ENCODE measurements at places on chromosomes 13 and 19.

- peak; percentile 26 for DNase-seq
- H3K36me3 ChIP-seq, result no peaks in the 10 kb centered on the region
- H3K4me1 ChIP-seq, result no peaks in the 10 kb centered on the region
- H3K27ac ChIP-seq, result no peak overlapping the region
- H3K27me3 ChIP-seq, result peaks cover 66% of the 10 kb centered on the region
Measured at GRCh38 chr19:7739801-7740681, 7.3 kb downstream of the CD209 start.

DNA sequence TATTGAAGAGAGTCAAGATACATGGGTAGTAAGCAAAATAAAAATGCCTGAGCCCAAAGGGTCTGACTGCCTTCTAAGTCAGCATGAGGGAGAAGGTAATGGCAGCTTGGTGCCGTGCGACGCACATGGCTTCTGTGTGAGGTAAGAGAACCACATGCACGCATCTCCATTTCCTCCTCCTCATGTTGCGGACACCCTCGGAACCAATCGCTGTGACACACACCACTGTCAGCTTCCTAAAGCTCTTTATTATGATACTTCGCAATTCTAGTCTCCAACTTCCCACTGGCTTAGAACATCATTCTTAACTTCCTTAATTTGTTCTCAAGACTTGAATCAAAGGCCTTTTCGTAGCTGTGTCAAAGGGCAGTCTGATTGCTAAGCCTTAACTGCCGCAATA is 170.1 kb downstream of the OXGR1 start:
- H3K4me1 ChIP-seq, result no peaks in the 10 kb centered on the region
- peaks cover 27% of the 10 kb centered on the region for H3K27me3 ChIP-seq
- no peaks in the 10 kb centered on the region for H3K36me3 ChIP-seq
- DNase-seq, result no peak
- no peak overlapping the region for H3K27ac ChIP-seq
- no peak overlapping the region for H3K4me3 ChIP-seq

DNA sequence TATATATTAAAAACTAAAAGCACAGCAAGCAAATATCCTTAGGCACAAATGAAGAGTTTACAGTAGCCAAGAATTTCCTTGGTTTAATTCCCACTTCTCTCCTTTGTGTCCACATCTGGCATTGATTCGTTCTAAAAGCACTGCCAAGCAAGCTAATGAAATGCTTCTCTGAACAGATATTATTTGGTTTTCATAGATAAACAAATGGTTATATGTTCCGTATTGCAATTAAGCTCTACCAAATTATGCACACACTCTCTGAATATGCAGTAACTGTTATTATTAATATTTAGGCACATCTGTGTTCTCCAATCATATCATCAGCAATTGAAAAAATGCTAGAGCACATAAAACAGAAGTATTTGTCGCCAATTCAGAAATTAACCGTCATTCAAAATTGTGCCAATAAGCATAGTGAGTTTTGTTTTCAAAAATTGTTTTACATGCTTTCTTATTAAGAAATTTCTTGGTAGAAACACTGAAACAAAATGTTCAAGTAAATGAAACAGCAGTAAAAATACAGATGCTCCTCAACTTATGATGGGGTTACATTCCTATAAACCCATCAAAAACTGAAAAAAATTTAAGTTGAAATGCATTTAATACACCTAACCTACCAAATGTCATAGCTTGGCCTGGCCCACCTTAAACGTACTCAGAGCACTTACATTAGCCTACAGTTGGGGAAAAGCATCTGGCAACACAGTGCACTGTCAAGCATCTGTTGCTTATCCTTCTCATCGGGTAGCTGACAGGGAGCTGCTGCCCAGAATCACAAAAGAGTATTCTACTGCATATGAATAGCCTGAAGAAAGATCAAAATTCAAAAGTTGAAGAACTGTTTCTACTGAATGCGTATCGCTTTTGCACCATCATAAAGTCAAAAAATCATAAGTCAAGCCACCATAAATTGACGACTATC is 2134.7 kb downstream of the PCDH9 start:
- no peak for DNase-seq
- H3K36me3 ChIP-seq, result no peaks in the 10 kb centered on the region
- no peak overlapping the region for H3K27ac ChIP-seq
- no peak overlapping the region for H3K4me3 ChIP-seq
- H3K27me3 ChIP-seq, result no peaks in the 10 kb centered on the region
- H3K4me1 ChIP-seq, result no peaks in the 10 kb centered on the region

DNA sequence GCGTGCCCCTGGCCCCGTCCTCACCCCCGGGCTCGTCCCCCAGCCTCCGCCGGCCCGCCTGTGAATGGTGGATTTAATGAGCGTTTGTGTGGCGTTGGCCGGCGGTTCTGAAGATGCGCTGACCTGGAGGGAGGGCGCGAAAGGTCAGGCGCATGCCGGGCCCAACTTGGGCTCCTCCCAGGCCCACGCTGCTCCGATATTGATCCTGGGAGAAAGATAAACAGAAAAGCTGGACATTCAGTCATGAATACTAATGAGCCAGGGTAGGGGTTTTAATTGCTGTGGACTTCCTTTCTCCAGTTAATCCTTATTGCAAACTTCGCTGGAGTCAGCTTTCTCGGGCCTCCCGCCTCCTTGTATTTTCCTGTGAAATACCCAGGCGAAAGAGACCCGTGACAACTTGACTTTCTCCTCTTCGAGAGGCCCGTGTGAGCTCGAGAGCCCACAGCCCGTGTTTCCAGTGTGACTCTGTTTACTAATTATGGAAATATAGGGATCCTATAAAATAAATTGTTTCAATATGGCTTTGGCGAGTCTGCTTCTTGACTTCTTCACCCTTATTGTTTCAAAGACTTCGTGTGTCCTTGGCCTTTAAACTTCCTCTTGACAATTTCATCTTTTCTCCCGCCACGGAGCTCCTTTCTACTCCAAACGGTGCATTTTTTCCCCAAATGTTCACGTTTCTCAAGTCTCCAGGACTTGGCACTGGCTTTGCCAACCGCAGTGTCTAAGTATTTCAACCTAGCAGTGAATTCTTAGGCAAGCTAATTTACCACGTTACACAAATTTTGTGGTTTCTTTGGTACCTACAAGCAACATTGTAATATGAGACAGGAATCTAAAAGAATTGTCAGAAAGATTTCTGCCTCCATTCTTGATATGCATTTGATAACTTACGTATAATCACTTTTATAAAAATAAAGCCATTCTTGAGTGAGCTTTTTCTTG is 10.5 kb downstream of the ZIC2 start:
- H3K4me3 ChIP-seq, result no peak overlapping the region
- H3K27ac ChIP-seq, result no peak overlapping the region
- H3K36me3 ChIP-seq, result no peaks in the 10 kb centered on the region
- H3K4me1 ChIP-seq, result peaks cover 11% of the 10 kb centered on the region

GRCh38 chr13:68128297-68128915 is 898.3 kb upstream of the PCDH9 start:
- H3K27me3 ChIP-seq, result no peaks in the 10 kb centered on the region
- no peaks in the 10 kb centered on the region for H3K4me1 ChIP-seq
- no peak overlapping the region for H3K4me3 ChIP-seq
- DNase-seq, result no peak

GRCh38 chr19:41265395-41266153 is 1.4 kb downstream of the HNRNPUL1 start:
- peaks cover 18% of the 10 kb centered on the region for H3K36me3 ChIP-seq
- DNase-seq, result peak; percentile 27

- H3K27me3 ChIP-seq, result no peaks in the 10 kb centered on the region
- H3K4me3 ChIP-seq, result no peak overlapping the region
- H3K27ac ChIP-seq, result no peak overlapping the region
- H3K36me3 ChIP-seq, result no peaks in the 10 kb centered on the region
- DNase-seq, result no peak
Measured at GRCh38 chr13:105599477-105600037, 935.9 kb downstream of the EFNB2 start.

- no peaks in the 10 kb centered on the region for H3K4me1 ChIP-seq
- no peaks in the 10 kb centered on the region for H3K36me3 ChIP-seq
- H3K27me3 ChIP-seq, result peaks cover 63% of the 10 kb centered on the region
- no peak for DNase-seq
- H3K27ac ChIP-seq, result no peak overlapping the region
Measured at GRCh38 chr19:30647891-30648720, 275.9 kb downstream of the ZNF536 start.

- H3K27ac ChIP-seq, result no peak overlapping the region
- H3K4me3 ChIP-seq, result no peak overlapping the region
- peaks cover 81% of the 10 kb centered on the region for H3K27me3 ChIP-seq
- peak; percentile 14 for DNase-seq
Measured at GRCh38 chr19:35845215-35846037, 6.9 kb downstream of the NPHS1 start.

GRCh38 chr19:1243768-1244692 is 2.5 kb downstream of the ATP5F1D start:
- H3K4me3 ChIP-seq, result no peak overlapping the region
- DNase-seq, result peak; percentile 77
- no peak overlapping the region for H3K27ac ChIP-seq
- peaks cover 32% of the 10 kb centered on the region for H3K4me1 ChIP-seq
- no peaks in the 10 kb centered on the region for H3K27me3 ChIP-seq

DNA sequence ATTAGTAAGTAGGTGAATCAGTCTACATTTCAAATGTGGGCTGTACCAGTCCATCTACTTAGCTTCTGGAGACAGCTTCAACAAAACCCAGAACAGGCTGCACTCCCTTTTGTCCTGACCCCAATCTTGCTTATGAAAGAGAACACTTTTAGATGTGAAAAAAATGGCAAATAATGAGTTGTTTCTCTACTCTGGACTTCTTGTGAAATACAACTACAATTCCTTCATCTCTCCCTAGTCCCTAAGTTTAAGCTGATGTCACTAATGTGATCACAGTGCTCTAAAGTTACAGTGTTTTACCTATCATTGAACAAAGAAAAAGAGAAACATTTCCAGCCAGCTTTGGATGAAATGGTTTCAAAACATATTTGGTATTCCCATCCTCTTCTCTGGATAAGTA is 183.9 kb downstream of the LHFPL6 start:
- no peaks in the 10 kb centered on the region for H3K36me3 ChIP-seq
- H3K4me1 ChIP-seq, result no peaks in the 10 kb centered on the region
- no peak overlapping the region for H3K4me3 ChIP-seq
- no peak overlapping the region for H3K27ac ChIP-seq

DNA sequence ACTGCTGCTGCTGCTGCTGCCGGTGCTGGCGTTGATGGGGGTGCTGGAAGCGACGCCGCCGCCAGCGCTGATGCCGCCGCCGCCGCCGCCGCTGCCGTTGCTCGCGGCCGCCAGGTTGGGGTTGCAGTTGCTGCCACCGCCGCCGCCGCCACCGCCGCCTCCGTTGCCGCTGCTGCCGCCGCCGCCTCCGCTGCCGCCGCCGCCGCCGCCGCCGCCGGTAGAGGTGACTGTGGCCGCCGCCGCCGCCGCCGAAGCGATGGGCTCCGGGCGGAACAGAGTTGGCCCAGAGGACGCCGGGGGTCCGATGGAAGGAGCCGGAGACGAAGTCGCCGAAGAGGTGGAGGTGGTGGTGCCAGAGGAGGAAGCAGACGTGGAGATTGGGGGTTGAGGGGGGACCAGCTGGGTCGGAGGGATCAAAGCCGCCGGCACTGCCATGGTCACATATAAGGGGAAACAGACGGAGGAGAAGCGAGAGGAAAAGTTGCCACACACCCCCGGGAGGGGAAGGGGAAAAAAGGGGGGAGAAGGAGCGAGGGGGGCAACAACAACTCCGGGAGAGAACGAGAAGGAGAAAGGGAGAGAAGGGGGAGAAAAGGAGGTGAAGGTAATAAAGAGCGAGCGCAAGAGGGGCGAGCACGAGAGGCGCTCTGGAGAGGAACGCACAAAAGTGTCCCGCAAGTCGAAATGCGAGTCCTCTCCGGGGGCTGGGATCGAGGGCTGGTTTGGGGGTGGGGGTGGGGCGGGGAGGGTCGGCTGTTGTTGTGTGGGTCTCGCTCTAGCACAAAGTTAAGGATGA is 471 bp downstream of the DACH1 start:
- H3K36me3 ChIP-seq, result no peaks in the 10 kb centered on the region
- H3K27me3 ChIP-seq, result peaks cover 19% of the 10 kb centered on the region
- no peaks in the 10 kb centered on the region for H3K4me1 ChIP-seq
- peak overlapping the region; percentile 53 for H3K4me3 ChIP-seq
- no peak for DNase-seq

DNA sequence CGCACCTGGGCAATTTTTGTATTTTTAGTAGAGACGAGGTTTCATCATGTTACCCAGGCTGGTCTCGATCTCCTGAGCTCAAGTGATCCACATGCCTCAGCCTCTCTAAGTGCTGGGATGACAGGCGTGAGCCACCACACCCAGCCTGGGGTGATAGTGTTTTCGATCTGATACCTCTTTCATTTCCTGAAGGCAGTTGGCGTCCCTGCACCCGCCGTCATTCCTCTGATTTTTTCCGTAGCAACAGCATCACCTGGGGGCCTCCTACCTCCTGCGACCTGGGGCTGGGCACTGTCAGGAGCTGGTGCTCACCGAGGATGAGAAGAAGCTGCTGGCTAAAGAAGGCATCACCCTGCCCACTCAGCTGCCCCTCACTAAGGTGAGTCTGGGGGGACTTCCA is 10.8 kb downstream of the CREB3L3 start:
- no peak overlapping the region for H3K27ac ChIP-seq
- H3K27me3 ChIP-seq, result peaks cover 4% of the 10 kb centered on the region
- no peak for DNase-seq
- H3K4me1 ChIP-seq, result no peaks in the 10 kb centered on the region

DNA sequence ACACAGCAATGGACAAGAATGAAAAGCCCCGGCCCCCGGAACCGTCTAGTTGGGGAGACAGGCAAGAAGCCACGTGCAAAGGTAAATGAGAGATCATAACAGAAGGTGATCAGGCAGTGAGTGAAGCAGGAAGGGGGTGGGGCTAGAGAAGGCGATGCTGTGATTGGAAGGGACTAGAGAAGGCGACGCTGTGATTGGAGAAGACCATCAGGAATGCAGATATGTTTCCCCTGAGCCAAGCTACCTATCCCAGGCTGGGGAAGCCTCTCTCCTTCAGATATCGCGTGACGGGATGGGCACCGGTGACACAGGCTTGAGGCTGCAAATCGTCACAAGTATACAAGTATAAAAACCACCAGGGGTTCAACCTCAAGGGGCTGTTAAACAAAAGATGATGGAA is 21.8 kb downstream of the DCAF15 start:
- no peak for DNase-seq
- no peaks in the 10 kb centered on the region for H3K36me3 ChIP-seq
- no peaks in the 10 kb centered on the region for H3K4me1 ChIP-seq
- no peaks in the 10 kb centered on the region for H3K27me3 ChIP-seq
- H3K4me3 ChIP-seq, result no peak overlapping the region

- no peak within 1 kb of the TSS for H3K27ac ChIP-seq
- peaks cover 94% of the 10 kb centered on the region for H3K27me3 ChIP-seq
Measured at GRCh38 chr19:54281007-54281728, at the start of gene LILRB2. LILRB2 (minus strand) TSS chr19:54281110; CDS start chr19:54280496, 614 bp downstream.

DNA sequence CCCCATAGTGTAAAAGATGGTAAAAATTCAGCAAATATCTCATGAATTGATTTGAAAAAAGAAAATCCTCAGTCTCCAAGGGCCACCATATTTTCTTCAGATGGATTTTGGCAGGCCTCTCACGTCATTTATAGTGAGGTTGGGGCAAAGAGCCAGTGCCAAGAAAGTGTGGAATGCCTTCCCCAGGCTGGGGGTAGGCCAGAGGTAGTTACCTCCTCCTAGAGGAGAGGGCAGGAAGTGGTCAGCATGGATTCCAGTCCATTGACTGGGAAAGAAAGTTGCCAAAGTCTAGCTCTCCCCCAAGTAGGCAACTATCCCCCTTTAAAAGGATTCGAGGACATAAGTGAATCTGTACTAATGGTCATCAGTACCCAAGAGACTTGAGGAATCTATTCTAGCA is 68.4 kb upstream of the KCTD4 start:
- DNase-seq, result no peak
- 0 out of 2 replicates have a peak, but pooled peaks cover 2% of the 10 kb centered on the region for H3K36me3 ChIP-seq
- no peak overlapping the region for H3K27ac ChIP-seq
- no peak overlapping the region for H3K4me3 ChIP-seq
- no peaks in the 10 kb centered on the region for H3K27me3 ChIP-seq
- H3K4me1 ChIP-seq, result no peaks in the 10 kb centered on the region

GRCh38 chr19:42480335-42481095 is 37.8 kb upstream of the CXCL17 start:
- H3K4me3 ChIP-seq, result no peak overlapping the region
- DNase-seq, result peak; percentile 43
